ENCODE measurements at places on chromosomes 2 and 18.
A peak's percentile ranks its signal among the peaks of the same experiment; 100 is the strongest.

DNA sequence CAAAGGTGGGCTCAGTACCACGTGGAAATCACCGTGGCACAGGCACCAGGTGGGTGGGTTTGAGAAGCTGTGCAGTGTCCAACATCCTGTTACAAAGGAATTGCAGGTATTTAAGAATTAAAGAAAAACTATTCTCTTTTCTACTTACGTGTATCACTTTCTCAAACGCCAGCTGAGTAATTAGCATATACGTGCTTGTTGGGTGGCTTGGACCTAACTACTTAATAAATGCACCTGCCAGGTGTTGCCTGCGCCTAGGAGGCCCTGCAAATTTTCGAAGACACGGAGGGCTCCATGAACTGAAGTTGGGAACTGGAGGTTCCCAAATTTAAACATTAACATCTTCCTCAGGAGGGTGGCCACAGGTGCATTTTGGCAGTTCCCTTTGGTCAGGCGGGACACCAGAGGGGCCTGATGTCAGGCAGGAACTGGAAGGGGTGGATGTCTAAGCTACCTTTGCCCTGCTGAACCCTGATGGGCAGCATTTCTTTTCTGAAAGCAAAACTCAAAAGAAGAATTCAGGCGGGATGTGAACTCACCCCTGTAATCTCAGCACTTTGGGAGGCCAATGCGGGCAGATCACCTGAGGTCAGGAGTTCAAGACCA is 84.8 kb downstream of the HS6ST1 start:
- DNase-seq, result no peak

DNA sequence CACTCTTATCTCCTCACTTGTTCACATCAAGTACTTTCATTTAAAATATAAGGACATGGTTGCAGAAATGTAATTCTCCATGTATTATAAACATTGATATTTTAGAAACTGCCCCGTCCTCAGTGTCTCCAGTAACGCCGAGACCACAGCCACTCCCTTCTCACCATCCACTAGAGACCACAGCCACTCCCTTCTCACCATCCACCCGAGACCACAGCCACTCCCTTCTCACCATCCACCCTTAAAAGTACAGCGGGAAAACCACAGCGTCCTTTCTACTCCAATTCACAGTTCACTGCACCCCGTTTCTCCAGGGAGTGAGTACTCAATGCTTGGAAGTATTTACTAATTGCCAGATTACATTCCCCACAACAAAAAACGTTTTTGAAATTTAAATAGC is 1452.2 kb upstream of the ACVR2A start:
- no peak for DNase-seq

DNA sequence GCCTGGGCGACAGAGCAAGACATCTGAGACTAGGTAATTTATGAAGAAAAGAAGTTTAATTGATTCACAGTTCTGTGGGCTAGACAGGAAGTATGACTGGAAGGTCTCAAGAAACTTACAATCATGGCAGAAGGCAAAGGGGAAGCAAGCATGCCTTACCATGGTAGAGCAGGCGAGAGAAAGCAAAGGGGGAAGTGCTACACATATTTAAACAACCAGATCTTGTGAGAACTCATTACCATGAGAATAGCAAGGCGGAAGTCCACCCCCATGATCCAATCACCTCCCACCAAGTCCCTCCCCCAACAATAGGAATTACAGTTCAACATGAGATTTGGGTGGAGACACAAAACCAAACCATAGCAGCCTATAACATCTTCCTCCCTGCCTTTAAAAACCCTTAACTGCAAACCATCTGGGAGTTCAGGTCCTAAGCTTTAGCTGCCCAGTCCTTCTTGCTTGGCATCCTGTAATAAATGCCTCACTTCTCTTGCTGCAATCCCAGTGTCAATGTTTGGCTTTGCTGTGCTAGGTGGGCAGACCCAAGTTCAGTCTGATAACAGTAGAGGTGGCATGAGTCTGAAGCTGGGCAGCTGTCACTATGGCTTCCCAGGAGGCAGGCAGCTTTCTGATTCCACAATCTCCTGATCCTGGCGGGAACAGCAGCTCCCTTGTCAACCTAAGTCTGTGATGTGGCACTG is 11.2 kb upstream of the SP5 start:
- no peak for DNase-seq

DNA sequence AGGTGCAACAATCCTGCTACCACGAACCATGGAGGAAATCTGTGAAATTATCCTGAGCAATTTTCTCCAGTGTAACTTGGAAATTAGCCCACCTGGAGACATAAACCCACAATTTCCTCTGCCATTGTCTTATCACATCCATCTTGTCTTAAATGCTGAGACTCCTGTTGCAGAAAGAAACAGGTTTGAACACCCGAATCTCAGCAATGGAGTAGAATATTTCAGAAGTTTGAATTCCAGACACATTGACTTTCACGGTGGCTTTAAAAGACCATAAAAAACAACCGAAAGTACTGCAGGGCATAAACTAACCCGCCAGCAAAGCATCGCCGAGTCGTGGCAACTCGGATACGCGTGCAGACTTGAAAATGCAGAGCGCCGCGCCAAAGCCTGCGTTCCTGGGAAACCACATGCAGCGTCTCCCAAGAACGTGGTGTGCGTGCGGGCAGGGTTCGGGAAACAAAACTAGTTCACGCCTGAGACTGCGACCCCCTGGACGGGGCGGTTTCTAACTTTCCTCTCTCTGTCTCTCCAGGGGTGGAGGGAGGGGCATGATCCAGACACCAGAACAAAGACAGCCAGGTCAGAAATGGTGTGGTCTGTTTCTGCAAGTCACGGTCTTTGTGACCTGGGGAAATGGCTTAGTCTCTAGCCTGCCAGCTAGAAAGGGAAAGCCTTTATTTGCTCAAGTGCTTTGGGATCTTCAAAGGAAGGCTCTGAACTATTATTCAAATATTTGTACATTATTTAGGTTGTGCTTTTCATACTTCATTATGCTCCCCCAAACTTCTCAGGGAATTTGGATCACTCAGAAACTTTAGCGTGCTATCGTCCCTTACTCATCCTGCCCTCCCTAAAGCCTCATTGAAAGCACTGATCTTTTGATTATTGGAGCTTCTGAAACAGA is 26.9 kb upstream of the KCTD1 start:
- DNase-seq, result peak; percentile 37

DNA sequence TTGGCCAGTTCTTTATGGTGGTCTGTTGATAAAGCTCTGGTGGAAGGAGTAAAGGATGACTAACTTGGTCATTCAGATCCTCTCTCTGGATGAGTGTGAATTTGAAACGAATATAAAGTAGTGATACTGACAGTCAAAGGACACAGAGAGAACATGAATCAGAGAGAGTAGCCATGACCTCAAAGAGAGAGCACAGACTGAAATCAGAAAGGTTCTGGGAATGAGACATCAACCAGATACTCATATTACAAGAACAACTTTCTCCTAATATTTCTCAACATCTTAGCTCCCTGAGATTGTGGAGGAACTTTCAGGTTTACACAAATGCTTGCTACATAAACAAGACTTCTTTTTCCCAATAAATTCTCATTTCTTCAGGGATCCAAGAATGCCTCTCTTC is 849.1 kb upstream of the CHAC2 start:
- no peak for DNase-seq

- no peak for DNase-seq
Observed at GRCh38 chr2:174145827-174146226, 102.5 kb downstream of the OLA1 start.

- DNase-seq, result no peak
Observed at GRCh38 chr2:113977060-113977659, 87.3 kb downstream of the ACTR3 start.

GRCh38 chr2:46555011-46555410 is 75.6 kb downstream of the TMEM247 start:
- no peak for DNase-seq

DNA sequence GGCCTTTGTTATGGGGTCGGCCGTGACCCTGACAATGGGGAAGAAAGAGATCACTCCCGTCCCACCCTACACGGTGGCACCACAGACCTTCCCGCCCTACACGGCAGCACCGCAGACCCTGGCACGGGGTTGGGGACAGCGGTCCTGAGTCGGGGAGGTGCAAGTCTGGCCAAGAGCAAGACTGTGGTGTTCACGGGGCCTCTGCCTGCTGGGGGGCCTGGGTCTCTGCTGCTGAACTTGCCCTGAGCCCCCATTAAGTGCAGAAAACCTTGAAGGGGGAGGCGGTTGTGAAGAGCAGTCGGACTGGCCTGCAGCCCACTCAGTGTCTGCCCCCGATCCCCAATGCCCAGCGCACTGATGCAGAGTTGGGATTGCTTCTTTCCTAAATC is 75.9 kb downstream of the SLC66A2 start:
- no peak for DNase-seq

GRCh38 chr2:16040271-16041010 is 100.1 kb downstream of the MYCN start:
- DNase-seq, result no peak

- DNase-seq, result peak; percentile 45
Observed at GRCh38 chr2:174699993-174700766, 64.1 kb downstream of the CHRNA1 start.

DNA sequence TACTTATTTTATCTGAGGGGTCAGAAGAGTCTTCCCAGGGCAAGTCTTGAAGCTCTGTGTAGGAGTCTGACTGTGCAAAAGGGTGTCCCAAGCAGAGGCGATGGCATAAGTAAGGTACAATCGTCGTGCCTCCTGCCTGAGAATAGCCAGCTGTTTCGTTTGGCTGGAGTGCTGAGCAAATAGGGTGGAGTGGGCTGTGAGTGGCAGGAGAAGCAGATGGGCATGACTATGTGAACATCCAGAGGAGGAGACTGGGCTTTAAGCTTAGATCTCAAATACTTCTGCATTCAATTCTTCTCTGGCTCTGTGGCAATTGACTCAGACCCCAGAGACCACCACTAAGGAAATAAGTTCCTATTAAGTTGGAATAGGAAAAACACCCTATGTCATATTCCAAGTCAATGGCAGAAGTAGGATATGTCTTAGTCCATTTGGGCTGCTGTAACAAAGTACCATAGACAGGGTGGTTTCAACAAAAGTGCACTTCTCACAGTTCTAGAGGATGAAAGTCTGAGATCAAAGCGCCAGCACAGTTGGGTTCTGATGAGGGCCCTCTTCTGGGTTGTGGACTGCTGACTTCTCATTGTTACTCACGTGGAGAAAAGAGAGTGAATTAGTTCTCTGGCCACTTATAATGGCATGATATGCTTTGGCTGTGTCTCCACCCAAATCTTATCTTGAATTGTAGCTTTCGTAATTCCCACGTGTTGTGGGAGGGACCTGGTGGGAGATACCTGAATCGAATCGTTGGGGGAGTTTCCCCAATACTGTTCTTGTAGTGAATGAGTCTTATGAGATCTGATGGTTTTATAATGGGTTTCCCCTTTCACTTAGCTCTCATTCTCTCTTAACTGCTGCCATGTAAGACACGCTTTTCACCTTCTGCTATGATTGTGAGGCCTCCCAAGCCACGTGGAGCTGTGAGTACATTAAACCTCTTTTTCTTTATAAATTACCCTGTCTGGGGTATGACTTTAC is 120.2 kb downstream of the LPIN1 start:
- DNase-seq, result no peak

- no peak for DNase-seq
Observed at GRCh38 chr2:164692114-164692513, 70.8 kb upstream of the GRB14 start.

GRCh38 chr2:29561628-29562027 is 359.8 kb downstream of the ALK start:
- DNase-seq, result no peak
